ENCODE measurements at places on chromosomes 12 and 14.

- DNase-seq, result no peak
Observed at GRCh38 chr12:83147341-83147740, 460.6 kb downstream of the TMTC2 start.

DNA sequence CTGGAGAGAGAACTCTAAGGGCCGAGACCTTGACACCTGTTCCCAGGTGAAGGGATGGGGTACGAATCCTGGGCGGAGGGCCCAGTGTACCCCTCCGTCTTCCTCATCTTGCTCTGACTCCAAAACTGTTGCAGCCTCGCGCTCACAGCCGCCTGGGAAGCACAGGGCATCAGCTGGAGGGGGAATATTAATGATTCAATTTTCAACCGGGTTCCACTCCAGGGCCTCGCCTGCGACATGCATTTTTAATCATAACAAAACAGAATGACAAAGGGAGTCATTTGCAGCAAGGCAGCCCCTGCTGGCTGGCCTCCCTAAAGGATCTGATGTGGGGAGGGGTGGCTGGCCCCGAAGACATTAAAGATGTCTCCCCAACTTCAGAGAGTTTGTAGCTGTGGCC lies 41.6 kb upstream of the ESRRB start:
- DNase-seq, result no peak

- DNase-seq, result no peak
Observed at GRCh38 chr14:104980611-104981531, 2.7 kb upstream of the AHNAK2 start.

- DNase-seq, result no peak
Observed at GRCh38 chr12:124484526-124484953, 82.9 kb downstream of the NCOR2 start.

DNA sequence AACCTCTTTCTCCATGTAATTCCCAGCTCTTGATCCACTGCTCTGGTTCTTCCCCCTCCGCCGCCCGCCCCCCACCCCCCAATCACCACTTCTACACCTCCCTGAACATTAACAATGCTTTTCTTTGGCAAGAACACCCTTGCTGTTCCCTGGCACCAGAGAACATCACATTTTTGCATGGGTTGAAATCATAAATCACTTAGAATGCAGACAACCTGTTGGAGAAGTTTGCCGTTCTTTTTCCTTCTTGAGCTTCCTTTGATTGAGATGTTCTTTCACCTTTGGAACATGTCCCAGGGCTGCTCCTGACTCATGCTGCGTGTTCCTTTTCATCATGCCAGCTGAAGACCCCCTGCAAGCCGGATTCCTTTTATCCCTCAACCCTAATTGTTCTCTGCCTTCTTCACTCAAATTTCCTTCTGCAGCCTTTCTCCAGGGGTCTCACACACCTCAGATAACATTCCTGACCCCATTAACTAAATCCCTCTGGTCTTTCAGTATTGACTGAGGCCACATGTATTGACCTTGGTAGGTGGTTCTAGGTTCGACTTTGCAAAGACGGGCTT lies 294.1 kb upstream of the TMPO start:
- no peak for DNase-seq
